ENCODE measurements at places on chromosomes 3 and 15.

DNA sequence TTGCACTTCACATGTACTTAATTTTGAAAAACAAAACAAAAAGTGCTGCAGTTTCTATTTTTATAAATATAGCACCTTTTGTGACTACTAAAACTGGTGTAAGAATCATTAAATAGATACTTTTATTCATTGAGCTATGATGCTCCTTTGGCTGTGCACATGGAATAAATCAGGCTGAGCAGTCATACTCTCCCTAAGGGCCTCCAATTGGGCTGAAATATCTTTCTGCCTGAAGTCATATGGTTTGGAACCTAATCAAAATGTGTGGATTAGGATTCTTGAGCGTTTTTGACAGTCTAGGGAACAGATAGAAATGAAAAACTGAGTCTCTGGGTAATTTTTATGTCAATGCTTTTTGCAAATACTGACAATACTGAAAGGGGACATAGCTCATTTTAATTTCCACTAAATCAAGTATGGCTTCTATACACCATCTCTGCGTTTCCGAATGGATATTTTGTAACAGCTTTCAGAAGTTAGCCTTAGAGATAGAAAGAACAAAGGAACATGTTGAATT lies 392.2 kb upstream of the ROBO1 start:
- no peak for DNase-seq

GRCh38 chr15:88932271-88932874 lies 19.2 kb upstream of the MFGE8 start:
- no peak for DNase-seq

DNA sequence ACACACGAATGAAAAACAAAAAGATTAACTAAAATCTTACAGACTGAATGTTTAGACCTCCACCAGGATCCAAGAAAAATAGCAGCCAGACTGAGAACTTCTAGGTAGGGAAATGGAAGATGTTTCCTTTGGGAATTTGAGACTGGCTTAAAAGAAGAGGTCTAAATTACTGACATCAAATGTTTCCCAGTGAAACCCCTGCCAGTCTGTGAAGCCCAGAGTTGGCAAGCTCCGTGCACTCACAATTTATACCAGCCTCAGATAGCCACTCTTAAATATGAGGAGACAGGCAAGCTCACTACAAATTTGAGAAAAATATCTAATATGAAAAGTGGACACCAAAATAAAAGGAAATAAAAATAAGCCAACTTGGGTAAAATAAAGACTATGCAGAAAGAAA lies 700.5 kb upstream of the ZNF385D start:
- no peak for DNase-seq

GRCh38 chr15:43127752-43128151 lies 5.6 kb upstream of the TMEM62 start:
- no peak for DNase-seq

DNA sequence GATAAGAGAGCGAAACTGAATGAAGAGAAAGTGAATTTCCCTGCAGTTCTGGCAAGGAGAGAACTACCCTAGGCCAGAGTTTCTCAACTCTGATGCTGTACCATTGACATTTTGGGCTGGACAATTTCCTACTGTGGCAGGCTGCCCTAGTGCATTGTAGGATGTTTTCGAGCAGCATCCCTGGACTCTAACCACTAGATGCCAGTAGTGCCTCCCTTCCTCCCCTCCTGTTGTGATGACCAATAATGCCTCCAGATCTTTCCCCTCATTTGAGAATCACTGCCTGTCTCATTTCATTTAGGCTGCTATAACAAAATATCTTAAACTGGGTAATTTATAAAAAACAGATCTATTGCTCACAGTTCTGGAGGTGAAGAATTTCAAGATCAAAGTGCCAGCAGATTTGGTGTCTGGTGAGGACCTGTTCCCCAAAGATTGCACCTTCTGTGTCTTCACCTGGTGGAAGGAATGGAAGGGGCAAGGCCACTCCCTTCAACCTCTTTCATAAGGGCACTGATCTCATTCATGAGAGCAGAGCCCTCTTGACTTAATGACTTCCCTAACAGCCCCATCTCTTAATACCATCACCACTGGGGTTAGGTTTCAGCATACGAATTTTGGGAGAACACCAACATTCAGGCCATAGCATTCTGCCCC lies 188.9 kb upstream of the MEIS2 start:
- DNase-seq, result no peak

DNA sequence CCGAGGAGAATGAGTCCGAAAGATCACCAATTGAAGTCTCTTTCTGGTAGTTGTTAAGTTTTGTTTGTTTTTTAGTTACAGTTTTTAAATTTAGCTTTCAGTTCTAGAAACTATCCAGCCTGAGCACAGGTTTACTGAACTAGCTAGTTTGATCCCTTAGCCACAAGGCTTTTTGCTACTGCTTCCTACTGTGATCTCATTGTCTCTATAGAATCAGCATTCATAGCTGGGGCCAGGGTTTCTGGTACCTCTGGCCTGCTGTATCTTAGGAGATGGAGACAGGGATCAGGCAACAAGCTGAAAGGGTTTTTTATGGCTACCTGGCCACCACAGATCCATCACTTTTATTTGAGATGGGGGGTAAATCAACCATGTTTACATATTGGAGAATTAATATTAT lies 37.0 kb downstream of the GOLM2 start:
- DNase-seq, result no peak

- DNase-seq, result no peak
Observed at GRCh38 chr15:63051156-63052066, 8.9 kb downstream of the TPM1 start.

- no peak for DNase-seq
Observed at GRCh38 chr3:53274938-53275605, 19.2 kb upstream of the TKT start.

- DNase-seq, result no peak
Observed at GRCh38 chr3:53694046-53694445, 152.2 kb downstream of the CHDH start.

GRCh38 chr3:99626417-99626788 lies 12.0 kb upstream of the COL8A1 start:
- DNase-seq, result no peak

GRCh38 chr15:91849749-91850161 lies 3.8 kb upstream of the SLCO3A1 start:
- no peak for DNase-seq

- DNase-seq, result no peak
Observed at GRCh38 chr3:161393310-161393709, 22.0 kb upstream of the SPTSSB start.

DNA sequence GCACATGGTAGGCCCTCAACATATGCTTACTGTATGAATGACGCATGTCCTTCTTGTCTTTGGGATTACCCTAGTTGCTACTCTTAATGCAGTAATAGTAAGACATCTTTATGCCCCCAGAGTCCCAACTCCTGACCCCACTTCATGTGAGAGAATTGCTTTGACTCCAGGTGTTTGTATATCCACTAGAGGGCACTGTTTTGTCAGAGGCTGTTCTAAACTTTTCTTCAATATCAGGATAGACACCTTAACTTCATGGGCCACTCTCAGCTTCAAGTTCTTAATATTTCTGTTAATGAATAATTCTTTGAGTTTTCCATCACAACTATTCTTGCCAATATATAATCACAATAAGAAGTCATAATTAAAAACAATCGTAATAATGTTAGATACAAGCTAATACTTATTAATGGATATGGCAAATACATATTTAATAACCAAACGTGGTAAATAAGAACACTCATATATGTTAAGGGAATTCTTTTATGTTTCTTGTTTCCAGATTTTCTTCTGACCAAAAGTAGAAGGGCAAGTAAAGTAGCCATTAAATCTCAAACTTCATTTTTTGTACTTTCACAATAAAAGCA lies 337.2 kb upstream of the DNAJC19 start:
- no peak for DNase-seq

- DNase-seq, result no peak
Observed at GRCh38 chr3:73471986-73472787, 152.6 kb downstream of the PDZRN3 start.

GRCh38 chr3:194935632-194936470 lies 250.2 kb downstream of the FAM43A start:
- DNase-seq, result no peak

DNA sequence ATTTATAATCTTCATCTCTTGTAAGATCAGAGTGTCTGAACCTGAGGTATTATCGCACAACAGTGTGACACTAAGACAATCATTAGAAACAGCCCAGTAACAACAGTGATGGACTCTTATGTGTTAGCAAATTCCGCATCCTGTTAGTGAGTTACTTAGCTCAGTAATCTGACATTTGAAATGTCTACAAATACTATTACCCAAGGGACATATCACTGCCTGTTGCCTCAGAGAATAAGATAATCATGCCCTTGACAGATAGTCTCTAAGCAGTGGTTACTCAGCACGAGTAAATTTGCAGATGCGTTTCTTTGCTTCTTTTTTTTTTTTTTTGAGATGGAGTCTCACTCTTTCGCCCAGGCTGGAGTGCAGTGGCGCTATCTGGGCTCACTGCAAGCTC lies 13.4 kb upstream of the RTP1 start:
- no peak for DNase-seq

- no peak for DNase-seq
Observed at GRCh38 chr15:44340410-44340809, 51.9 kb downstream of the GOLM2 start.
